ENCODE measurements at places on chromosomes 7 and 10. TPM values are rescaled to one million over a fixed set of nuclear protein-coding genes. Genes with fewer than 3 reads are reported as not detected.
A peak's percentile ranks its signal among the peaks of the same experiment; 100 is the strongest.

DNA sequence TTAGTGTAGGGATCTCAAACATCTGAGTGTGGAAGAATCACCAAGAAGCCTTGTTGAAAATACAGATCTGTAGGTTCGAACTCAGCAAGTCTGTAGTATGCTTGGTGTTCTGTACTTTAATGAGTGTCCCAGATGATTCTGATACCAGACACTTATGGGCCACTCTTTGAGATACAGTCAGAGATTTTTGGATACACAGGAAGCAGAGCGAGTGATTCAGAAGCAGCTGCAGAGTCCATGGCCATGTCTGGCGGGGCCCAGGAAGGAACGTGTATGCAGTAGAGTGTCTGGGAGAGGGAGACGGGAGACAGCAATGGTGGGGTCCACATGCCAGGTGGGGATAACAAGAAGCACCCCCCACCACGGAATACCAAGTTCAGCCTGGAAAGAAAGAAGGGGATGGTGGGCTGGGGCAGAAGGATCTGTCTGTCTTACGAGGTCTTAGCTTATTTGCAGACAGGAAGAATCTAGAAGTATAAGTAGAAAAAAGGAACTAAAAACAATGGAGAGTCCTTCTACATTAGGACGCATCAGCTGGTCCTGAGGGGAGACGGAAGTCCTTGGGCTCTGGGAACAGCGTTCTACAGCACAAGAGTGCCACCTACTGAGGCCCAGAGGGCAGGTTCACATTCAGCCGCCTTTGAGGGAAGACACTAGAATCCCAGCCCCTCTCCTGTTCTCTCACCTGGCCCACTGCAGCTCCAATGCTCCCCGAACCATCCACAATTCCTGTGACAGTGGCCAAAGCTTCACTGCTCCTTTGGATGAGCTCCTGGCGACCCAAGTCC lies 55.4 kb downstream of the SLC37A3 start:
- H3K27ac ChIP-seq: no peak overlapping the region
- H3K36me3 ChIP-seq: peaks cover 45% of the 10 kb centered on the region
- no peak for DNase-seq
- peaks cover 4% of the 10 kb centered on the region for H3K4me1 ChIP-seq
- no peak overlapping the region for H3K4me3 ChIP-seq

VAX1 gene
- total RNA-seq: not detected

DNA sequence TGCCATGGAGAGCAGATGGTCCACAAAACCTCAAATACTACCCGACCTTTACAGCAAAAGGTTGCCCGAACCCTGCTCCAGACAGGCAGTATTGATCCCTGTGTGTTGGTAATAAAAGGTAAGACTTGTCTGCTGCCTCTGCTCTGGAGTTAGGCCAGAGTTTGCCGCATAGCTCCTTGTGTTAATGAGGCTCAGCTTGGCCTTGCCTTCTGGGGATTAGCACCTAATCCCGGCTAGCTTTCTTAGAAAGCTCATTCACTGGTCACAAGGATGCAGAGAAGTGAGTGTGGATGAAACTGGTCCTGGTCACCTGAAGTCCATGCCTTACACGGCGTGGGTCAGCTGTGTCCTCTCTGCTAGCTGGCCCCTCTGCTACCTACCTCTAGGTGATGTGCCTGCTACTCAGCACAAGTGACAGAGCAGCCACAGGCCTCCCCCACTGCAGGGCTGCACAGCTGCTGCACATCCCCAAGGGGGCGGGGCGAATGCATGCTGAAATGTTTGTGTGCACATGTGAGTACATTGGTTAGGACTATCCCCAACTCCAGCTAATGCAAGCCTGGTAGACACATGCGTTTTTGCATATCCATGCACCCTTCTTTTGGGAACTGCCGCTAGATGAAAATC lies 31.7 kb upstream of the SYPL1 start:
- no peak for DNase-seq
- peaks cover 6% of the 10 kb centered on the region for H3K4me1 ChIP-seq
- no peak overlapping the region for H3K4me3 ChIP-seq

ELFN1 gene
- not detected for total RNA-seq

LRRC61 gene
- 10.7 TPM for total RNA-seq

CPA2 gene
- total RNA-seq: not detected

GRCh38 chr7:74502216-74502891 lies 48.6 kb downstream of the GTF2IRD1 start:
- H3K4me3 ChIP-seq: no peak overlapping the region
- H3K27ac ChIP-seq: no peak overlapping the region
- peaks cover 3% of the 10 kb centered on the region for H3K4me1 ChIP-seq

SLC26A3 gene
- not detected for total RNA-seq

GRCh38 chr10:116198676-116199035 lies 74.3 kb downstream of the GFRA1 start:
- no peaks in the 10 kb centered on the region for H3K27me3 ChIP-seq
- H3K36me3 ChIP-seq: no peaks in the 10 kb centered on the region
- H3K27ac ChIP-seq: no peak overlapping the region
- H3K4me3 ChIP-seq: no peak overlapping the region
- no peaks in the 10 kb centered on the region for H3K4me1 ChIP-seq
- DNase-seq: no peak

DNA sequence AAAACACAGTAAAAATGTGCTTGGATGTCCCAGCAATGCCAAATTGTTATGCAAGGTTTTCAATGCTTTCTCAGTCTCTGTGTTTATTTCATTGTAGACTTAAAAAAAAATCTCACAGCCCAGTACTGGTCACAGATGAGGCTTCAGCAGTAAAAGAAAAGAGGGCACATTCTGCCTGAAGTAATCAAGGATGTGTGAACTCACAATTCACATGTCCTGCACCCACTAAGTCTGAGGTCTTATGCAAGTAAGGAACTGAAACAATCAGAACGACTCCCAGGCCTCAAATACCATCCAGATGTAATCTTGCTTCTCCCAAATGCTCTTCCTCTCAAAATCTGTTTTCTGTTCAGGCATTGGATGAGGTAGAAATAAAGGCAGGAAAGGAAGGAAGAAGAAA lies 33.7 kb downstream of the ADRB1 start:
- no peak for DNase-seq
- no peaks in the 10 kb centered on the region for H3K36me3 ChIP-seq
- H3K4me1 ChIP-seq: peaks cover 18% of the 10 kb centered on the region
- H3K27ac ChIP-seq: no peak overlapping the region

GRCh38 chr10:82796510-82796909 lies 921.5 kb downstream of the NRG3 start:
- H3K27me3 ChIP-seq: no peaks in the 10 kb centered on the region
- no peak for DNase-seq
- H3K4me3 ChIP-seq: no peak overlapping the region
- H3K36me3 ChIP-seq: no peaks in the 10 kb centered on the region
- H3K27ac ChIP-seq: no peak overlapping the region

- peaks cover 62% of the 10 kb centered on the region for H3K4me1 ChIP-seq
- H3K27me3 ChIP-seq: no peaks in the 10 kb centered on the region
- peak overlapping the region; percentile 90 for H3K27ac ChIP-seq
- no peak for DNase-seq
- H3K4me3 ChIP-seq: peak overlapping the region; percentile 83
These were observed 5.6 kb upstream of the MTG1 start for GRCh38 chr10:133388236-133388972.

DNA sequence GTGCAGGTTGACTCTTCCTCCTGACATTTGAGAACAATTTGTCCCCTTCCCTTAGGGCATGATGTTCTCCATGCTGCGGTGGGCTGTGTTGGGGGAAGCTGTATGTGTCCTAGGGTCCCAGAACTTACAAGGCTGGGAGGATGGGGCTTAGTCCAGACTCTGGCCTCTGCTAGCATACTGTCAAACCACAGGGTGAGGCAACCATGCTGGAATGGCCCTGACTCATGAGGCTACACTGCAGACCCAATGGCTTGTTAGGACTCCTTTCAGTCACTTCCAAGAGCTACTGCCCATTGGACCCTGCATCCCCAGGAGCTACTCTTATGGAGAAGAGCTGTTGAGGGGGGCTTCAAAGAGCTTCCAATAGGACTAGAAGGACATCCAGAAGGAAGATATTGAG lies 20.1 kb upstream of the FAM170B start:
- no peak overlapping the region for H3K27ac ChIP-seq
- H3K4me1 ChIP-seq: no peaks in the 10 kb centered on the region
- peaks cover 6% of the 10 kb centered on the region for H3K36me3 ChIP-seq
- DNase-seq: no peak

CYTH3 gene
- 3.6 TPM for total RNA-seq

GRCh38 chr10:104472505-104472904 lies 118.9 kb downstream of the CFAP58 start:
- H3K27me3 ChIP-seq: peaks cover 9% of the 10 kb centered on the region
- no peak for DNase-seq
- no peaks in the 10 kb centered on the region for H3K36me3 ChIP-seq
- no peak overlapping the region for H3K27ac ChIP-seq
- H3K4me3 ChIP-seq: no peak overlapping the region
- no peaks in the 10 kb centered on the region for H3K4me1 ChIP-seq

GRCh38 chr7:155738652-155739537 lies 73.4 kb downstream of the SHH start:
- no peak overlapping the region for H3K27ac ChIP-seq
- H3K4me3 ChIP-seq: no peak overlapping the region
- H3K4me1 ChIP-seq: peaks cover 58% of the 10 kb centered on the region
- peaks cover 78% of the 10 kb centered on the region for H3K36me3 ChIP-seq

LRRC18 gene
- not detected for total RNA-seq

NUTM2E gene
- 0.44 TPM for total RNA-seq

SLC18A3 gene
- not detected for total RNA-seq

GRCh38 chr10:131074682-131075081 lies 236.8 kb downstream of the TCERG1L start:
- DNase-seq: no peak
- no peak overlapping the region for H3K4me3 ChIP-seq
- no peak overlapping the region for H3K27ac ChIP-seq
- H3K4me1 ChIP-seq: no peaks in the 10 kb centered on the region
- H3K36me3 ChIP-seq: no peaks in the 10 kb centered on the region

DNA sequence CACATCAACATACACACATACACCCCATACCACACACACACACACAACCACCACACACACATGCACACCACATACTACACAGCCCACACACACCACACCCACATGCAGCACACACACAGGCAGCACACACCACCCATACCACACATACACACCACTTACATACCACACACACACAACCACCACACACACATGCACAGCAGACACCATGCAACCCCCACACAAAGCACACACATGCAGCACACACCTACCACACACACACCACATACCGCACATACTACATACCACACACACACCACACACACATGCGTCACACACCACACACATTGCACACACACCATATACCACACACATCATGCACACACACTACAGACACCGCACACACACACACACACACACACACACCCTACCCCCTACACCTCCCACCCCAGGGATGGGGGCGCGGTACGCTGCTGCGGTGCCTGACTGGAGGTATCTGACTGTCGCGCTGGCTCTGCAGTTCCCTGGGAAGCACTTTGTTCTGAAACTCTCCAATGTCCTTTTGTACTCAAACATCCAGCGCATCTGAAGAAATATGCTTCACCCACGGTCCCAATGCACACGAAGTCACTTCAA lies 5.4 kb upstream of the TRPV6 start:
- DNase-seq: no peak
- no peak overlapping the region for H3K4me3 ChIP-seq
- H3K36me3 ChIP-seq: no peaks in the 10 kb centered on the region
- no peak overlapping the region for H3K27ac ChIP-seq
- H3K27me3 ChIP-seq: peaks cover 11% of the 10 kb centered on the region

MMP21 gene
- total RNA-seq: 0.10 TPM

- no peak for DNase-seq
- H3K4me1 ChIP-seq: peaks cover 3% of the 10 kb centered on the region
- no peaks in the 10 kb centered on the region for H3K27me3 ChIP-seq
- H3K27ac ChIP-seq: no peak overlapping the region
- no peaks in the 10 kb centered on the region for H3K36me3 ChIP-seq
- no peak overlapping the region for H3K4me3 ChIP-seq
These were observed 31.8 kb upstream of the VCL start for GRCh38 chr10:73965890-73966768.

DNA sequence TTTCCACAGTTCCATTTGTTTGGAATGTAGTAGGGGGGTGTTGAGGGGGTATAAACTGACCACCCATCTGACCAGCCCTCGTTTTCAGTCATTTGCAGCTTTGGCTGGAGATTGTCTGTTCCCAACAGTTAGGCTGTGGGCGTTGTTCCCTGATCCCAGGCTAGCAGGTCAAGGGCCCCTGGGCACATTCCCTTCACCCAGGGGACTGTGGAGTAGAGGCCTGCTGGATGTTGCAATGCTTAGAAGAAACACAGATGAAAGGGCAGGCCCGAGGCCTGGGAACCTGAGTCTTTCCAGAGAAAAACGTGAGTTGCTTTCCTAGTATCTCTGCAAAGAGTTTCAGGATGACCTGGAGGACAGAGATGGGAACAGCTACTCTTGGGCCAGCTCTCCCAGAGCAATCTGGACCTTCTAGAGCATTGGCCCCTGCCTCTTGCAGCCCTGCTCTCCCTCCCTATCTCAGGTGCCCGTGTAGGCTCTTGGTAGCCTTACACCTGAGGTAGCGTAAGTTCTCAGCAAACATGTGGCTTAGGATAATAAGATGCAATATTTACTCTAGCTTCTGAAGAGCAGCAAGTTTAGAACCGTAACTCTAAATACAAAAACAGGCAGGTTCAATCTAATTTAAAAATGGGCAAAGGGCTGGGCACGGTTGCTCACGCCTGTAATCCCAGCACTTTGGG lies 99.4 kb upstream of the EFCAB10 start:
- H3K36me3 ChIP-seq: peaks cover 16% of the 10 kb centered on the region
- no peak overlapping the region for H3K27ac ChIP-seq

DNA sequence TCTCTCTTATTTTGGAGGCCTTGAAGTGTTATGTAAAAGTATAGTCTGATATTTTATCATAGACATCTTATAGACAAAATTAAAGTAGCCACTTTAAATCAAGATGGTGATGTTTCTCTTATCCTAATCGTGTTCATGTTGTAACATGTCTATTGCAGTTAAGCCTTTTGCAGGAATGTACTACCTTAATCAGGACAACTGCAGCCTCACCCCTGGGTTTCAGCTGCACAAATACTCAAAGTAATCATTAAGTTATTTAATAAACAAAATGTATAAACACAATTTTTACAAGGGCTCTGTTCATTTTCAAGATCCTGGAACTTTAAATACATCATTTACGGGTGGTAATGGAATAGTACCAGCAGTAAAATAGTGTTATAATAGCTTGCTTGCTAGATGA lies 14.4 kb upstream of the KIF5B start:
- no peaks in the 10 kb centered on the region for H3K4me1 ChIP-seq
- peaks cover 6% of the 10 kb centered on the region for H3K27me3 ChIP-seq
- H3K36me3 ChIP-seq: no peaks in the 10 kb centered on the region

- no peaks in the 10 kb centered on the region for H3K36me3 ChIP-seq
- DNase-seq: no peak
- no peak overlapping the region for H3K27ac ChIP-seq
- peaks cover 9% of the 10 kb centered on the region for H3K4me1 ChIP-seq
These were observed 5.8 kb downstream of the FLNC start for GRCh38 chr7:128835790-128836641.

- no peak for DNase-seq
- H3K4me3 ChIP-seq: no peak overlapping the region
- no peak overlapping the region for H3K27ac ChIP-seq
- H3K36me3 ChIP-seq: no peaks in the 10 kb centered on the region
These were observed 185.8 kb downstream of the CACNB2 start for GRCh38 chr10:18325889-18326531.

GRCh38 chr7:77542895-77543294 lies 5.8 kb downstream of the PTPN12 start:
- no peak overlapping the region for H3K27ac ChIP-seq
- H3K36me3 ChIP-seq: peaks cover 5% of the 10 kb centered on the region
- H3K4me1 ChIP-seq: peaks cover 55% of the 10 kb centered on the region
- no peak overlapping the region for H3K4me3 ChIP-seq
- DNase-seq: no peak

TET1 gene
- 0.69 TPM for total RNA-seq

C10orf105 gene
- total RNA-seq: not detected
